ENCODE measurements at places on chromosomes 7 and 10. TPM values are rescaled to one million over a fixed set of nuclear protein-coding genes. Genes with fewer than 3 reads are reported as not detected.

Gene CRTAC1
- total RNA-seq: 5.3 TPM

Gene KDM7A
- 7.5 TPM for total RNA-seq

Gene AKR1E2
- 4.7 TPM for total RNA-seq

Gene SPDYE9
- total RNA-seq: not detected

Gene HERPUD2
- 29.8 TPM for total RNA-seq

Gene TAS2R5
- total RNA-seq: 3.3 TPM

Gene PLPP4
- total RNA-seq: 1.3 TPM

Gene NUTM2D
- total RNA-seq: 9.9 TPM

Gene VWA2
- total RNA-seq: 2.9 TPM

Gene BCAP29
- 33.9 TPM for total RNA-seq

Gene VIPR2
- total RNA-seq: 0.31 TPM

Gene GOLGA7B
- total RNA-seq: 0.41 TPM

Gene OR2A1
- not detected for total RNA-seq

Gene ZNF239
- 2.4 TPM for total RNA-seq

Gene GBX1
- total RNA-seq: 0.41 TPM

Gene HOXA13
- 1.5 TPM for total RNA-seq

Gene HTR5A
- not detected for total RNA-seq

Gene AGBL3
- total RNA-seq: 2.4 TPM

Gene ZNF22
- 39.0 TPM for total RNA-seq

Gene LIPJ
- total RNA-seq: 0.29 TPM

Gene VAX1
- total RNA-seq: 0.58 TPM

Gene CTTNBP2
- total RNA-seq: 36.9 TPM

Gene CALY
- 3.6 TPM for total RNA-seq

Gene HYAL4
- 0.21 TPM for total RNA-seq

Gene FANK1
- 11.8 TPM for total RNA-seq

Gene IGF2BP3
- total RNA-seq: 99.3 TPM

Gene DDC
- total RNA-seq: 29.9 TPM

Gene ZFYVE27
- total RNA-seq: 25.6 TPM

Gene TEX36
- not detected for total RNA-seq

Gene GHRHR
- not detected for total RNA-seq

Gene BUD31
- total RNA-seq: 102 TPM

Gene FAM25A
- not detected for total RNA-seq

Gene CPXM2
- total RNA-seq: 51.1 TPM

Gene FBXL13
- total RNA-seq: 1.1 TPM

Gene NODAL
- total RNA-seq: not detected

Gene TMEM168
- 24.7 TPM for total RNA-seq

Gene SCIN
- 3.9 TPM for total RNA-seq

Gene PIK3AP1
- 3.7 TPM for total RNA-seq

Gene VENTX
- not detected for total RNA-seq

Gene CALCR
- 0.10 TPM for total RNA-seq

Gene GFRA1
- 45.6 TPM for total RNA-seq

Gene CYP2C8
- 2.9 TPM for total RNA-seq

Gene ACTR1A
- total RNA-seq: 95.4 TPM

Gene SHTN1
- total RNA-seq: 18.2 TPM

Gene RBM20
- 2.8 TPM for total RNA-seq

Gene CDK1
- total RNA-seq: 24.4 TPM

Gene NKX6-2
- total RNA-seq: 0.14 TPM

Gene CAMK1D
- total RNA-seq: 29.2 TPM

Gene ELAPOR2
- 29.5 TPM for total RNA-seq

Gene PDZD7
- total RNA-seq: 1.4 TPM

Gene GPR22
- total RNA-seq: not detected

Gene TYW1B
- total RNA-seq: 3.1 TPM

Gene HOXA4
- 37.6 TPM for total RNA-seq

Gene PAPOLB
- total RNA-seq: 0.07 TPM

Gene SRGN
- not detected for total RNA-seq

Gene HTRA1
- total RNA-seq: 12.9 TPM

Gene BAMBI
- total RNA-seq: 57.3 TPM

Gene PLA2G12B
- total RNA-seq: 1.2 TPM

Gene MBL2
- not detected for total RNA-seq

Measured in type B pancreatic cell (in vitro differentiated cells).